Stimulated activated CD4-positive, alpha-beta T cell treated with anti-CD3 and anti-CD28 coated beads, Interleukin-1b, Interleukin-23, amount 100 ng/mL, for 1 hour (primary cell): ENCODE measurements at places on chromosomes 1 and 21.

DNA sequence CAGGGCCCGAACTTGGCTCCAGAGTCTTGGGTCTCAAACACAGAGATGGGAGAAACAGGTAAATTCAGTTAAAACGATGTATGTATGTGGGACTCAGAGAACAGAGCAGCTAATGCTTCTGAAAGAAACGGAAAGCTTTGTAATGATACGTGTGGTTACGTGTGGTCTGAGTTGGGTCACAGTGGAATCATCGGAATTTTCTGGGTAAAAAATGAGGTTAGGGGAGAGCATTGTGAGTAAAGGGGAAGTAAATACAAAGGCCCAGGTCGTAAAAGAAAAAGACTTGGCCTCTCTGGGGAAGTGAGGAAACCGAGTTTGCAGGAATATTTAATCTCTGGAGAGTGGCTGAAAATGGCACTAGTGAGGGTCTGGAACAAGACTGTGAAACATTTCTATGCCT, 8.3 kb downstream of the NHLH2 start:
- no peak for DNase-seq

DNA sequence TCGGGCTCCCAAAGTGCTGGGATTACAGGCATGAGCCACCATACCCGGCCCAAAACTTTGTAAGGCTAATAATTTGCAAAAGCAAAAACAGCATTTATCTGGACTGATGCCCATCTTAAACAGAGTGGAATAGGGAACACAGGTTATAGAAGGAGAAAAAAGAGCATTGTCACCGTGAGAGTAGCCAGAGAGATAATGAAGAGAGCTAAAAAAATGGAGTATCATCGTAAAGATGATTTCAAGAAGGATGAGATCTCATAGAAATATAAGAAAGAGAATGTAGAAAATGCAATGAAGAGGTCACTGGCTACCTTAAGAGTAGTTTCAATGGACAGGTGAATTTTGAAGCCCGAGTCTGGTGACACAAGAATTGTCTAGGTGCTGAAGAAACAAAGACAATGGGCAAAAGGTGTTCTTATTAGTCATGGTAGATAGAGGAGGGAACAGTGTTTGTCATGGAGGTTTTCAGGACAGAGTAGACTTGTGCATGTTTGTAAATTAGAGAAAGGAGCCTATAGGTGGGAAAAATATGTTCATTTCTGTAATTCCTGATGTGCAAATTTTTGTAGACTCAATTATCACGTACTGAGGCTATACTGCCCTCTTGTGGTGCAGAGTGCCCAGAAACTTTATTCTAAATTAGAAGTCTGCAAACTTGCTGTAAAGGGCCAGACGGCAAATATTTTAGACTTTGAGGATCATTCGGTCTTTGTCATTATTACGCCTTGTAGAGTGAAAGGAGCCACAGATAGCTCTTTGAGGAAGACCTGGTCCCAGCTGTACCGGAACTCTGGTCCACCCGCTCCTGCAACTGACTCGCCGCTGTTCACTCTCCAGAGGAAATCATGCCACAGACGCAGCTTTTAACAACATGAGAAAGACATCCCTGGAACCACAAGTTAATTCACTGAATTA, 8.1 kb upstream of the TMEM183A start:
- DNase-seq, result peak; percentile 28

DNA sequence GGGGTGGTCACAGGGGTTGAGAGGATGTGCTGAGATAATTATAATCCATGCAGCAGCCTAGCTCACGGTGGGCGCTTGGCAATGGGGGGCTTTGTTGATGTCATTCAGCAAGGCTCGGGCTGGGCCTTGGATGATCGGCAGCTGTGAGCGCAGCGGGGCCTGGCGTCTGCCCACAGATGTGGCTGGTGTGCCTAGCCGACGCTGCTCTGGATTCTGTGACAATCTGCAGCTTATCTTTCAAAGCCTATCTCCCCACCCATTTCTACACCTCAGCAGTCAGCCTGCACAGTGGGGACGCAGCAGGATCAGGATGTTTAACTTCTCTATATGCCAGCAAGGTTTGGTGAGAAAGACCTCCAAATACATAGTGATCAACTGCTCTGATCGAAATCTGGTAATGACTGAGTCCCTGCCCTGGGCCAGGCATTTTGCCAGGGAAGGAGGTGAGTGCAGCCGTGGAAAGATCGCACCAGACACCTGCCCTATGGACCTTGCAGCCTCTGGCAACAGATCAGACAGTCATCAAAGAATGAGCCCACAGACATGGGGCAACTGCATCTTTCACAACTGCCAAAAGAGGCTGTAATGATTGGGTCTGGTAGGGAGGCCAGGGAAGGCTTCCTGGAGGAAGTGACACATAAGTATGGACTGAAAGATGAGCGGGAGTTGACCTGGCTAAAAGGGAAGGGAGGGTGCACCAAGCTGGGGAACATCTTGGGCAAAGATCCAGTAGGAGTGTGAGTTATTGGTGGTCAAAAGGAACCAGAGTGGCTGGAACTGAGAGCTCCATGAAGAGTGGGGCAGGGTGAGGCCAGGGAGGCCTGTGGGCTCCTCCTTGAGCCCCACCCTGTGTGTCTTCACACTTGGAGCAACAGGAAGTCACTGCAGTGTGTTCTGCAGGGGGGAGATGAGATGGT, 35.3 kb downstream of the EPHB2 start:
- no peak for DNase-seq

- peak; percentile 98 for DNase-seq
These were observed at the start of gene PTTG1IP for GRCh38 chr21:44873356-44874239. TSS of gene PTTG1IP (minus strand) at chr21:44873690. CDS start at chr21:44873616, 74 bp downstream.

DNA sequence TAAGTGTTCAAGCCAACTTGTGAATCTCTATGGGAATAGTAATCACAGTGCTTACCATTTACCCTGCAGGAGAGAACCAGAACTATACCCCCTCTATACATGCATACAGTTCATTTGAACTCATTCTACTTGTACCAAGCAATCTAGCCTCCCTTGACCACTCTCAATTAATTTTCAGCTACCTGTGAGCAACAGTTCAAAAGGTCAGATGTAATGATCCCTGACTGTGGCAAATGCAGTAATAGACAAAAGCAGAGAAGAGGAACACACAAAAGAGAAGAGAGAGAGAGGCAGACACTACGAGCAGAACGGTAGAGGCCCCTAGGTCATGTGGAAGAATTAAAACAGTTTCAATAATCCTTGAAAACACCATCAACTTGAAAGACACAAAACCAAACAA, 52.8 kb downstream of the FMO4 start:
- no peak for DNase-seq

DNA sequence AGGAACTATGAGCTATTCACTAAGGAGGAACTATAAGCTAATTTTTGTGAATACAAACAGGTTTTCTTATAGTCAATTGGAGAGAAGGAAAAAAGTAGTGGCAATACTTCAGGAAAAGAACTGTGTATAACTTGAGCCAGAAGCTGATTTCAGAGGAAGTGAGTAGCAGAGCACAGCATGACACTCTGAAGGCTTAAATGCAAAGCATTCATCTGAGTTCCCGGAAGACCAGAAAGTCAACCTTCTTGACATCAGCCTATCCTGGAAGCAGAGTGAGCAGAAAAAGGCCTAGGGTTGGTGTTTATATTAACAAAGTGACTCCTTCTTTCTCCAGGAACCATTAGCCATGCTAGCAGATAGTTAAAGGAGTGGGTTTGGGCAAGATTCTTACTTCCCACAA, 545.2 kb downstream of the MRPL39 start:
- no peak for DNase-seq

- no peak for DNase-seq
These were observed 204.7 kb downstream of the LHX8 start for GRCh38 chr1:75338616-75339483.

GRCh38 chr21:33403128-33403785, at the start of gene IFNGR2:
TSS of gene IFNGR2 (plus strand) at chr21:33403413. CDS start at chr21:33403544, 131 bp downstream.
- no peak for DNase-seq

GRCh38 chr1:36988321-36988720, 46.0 kb downstream of the GRIK3 start:
- no peak for DNase-seq
